Left kidney (tissue), 8 donors: ENCODE measurements at places on chromosomes 2 and 18. TPM values are rescaled to one million over a fixed set of nuclear protein-coding genes. Genes with fewer than 3 reads are reported as not detected.

DNA sequence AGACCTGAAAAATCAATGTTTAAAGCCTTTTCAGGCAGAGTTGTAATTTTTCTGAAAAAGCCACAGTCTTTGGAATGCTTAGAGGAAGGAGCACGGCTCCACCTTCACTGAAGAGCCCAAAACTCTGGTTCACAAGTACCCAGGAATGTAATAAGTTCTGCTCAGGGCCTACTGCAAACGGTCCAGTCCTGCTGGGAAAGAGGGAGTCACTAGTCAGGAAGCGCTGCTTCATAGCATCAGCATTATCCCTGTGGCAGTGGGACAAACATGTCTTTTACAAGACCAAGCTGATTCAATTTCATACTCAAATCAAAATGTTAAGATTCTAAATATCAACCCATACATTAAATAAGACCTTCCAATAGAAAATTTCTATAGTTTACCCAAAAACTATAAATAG, 152.9 kb upstream of the PGAP1 start:
- DNase-seq, result no peak

GRCh38 chr2:168047091-168047690, 200.2 kb downstream of the STK39 start:
- DNase-seq, result peak; percentile 32

HRH4 gene
- polyA plus RNA-seq, result 0.17 TPM

DIPK1C gene
- 0.10 TPM for polyA plus RNA-seq

DNA sequence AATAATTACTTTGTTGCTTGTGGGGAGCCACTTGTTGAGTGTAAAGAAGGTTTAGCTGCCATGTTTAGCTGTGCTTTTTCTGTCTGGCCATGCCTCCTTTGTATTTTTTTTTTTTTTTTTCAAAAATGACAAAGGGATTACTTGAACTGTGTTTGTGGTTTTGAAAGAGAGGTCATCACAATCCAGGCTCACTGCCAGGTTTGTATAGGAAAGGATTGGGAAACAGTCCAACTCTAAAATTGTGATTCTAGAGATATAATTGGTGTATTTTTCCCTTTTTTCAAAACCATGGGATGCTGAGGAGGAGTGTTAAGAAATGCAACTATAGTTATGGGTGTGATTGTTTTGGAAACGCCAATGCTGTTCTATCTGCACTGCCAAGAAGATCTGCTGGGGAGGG, 4.3 kb downstream of the ITPRIPL1 start:
- DNase-seq, result no peak

GRCh38 chr18:37299471-37300304, 265.9 kb downstream of the CELF4 start:
- peak; percentile 98 for DNase-seq

CD28 gene
- polyA plus RNA-seq, result 1.9 TPM

GRCh38 chr18:65435534-65435933, 315.3 kb upstream of the CDH7 start:
- DNase-seq, result no peak

DNA sequence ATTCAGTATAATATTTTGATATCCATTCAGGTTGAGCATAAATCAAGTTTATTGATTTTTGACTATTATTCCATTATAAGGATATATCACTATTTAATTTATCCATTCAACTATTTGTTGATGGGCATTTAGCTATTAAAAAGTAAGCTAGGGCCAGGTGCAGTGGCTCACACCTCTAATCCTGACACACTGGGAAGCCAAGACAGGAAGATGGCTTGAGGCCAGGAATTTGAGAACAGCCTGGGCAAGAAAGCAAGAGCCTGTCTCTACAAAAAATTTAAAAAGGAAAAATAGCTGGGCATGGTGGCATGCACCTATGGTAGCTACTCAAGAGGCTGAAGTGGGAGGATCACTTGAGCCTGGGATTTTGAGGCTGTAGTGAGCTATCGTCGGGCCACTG, 183.5 kb downstream of the HNMT start:
- no peak for DNase-seq

DNA sequence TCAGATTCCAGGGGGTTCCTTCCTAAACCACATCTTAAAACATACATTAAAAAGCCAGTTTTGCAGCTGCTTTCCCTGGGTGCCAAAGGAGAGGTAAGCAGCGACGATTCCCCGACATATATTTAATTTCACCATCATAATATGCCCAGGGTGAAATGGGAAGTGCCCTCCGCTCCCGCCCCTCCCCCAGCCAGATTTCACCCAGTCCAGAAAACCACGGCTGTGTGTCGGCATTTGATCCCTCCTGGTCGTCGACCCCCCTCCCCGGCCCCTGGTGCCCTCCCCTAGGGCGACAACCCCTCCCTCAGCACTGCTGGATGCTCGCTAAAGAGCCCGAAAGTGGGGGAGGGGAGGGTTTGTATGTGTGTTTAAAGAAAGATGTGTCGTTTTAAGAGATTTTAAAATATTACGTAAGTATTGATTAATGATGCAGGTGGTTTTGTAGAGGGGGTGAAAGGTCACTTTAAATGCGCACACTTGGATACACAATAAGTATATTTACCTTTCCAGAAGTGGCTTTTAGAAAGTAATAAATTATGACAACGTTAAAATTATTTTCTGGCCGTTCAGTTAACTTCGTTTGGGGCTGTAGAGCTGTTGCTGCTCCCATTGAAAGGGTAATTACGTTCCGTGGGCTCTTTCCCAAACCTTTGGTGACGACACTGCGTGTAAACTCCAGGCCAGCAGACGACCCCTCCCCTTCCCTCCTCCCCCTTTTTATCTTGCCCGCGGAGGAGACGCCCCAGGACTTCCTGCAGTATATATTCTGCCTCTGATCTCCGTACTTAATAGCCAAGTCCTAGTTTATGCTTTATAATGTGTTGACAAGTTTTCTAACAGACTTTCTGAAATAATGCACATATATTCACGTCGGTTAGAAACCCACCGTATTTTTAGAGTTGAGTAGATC, 3.4 kb upstream of the BCL11A start:
- no peak for DNase-seq

DNA sequence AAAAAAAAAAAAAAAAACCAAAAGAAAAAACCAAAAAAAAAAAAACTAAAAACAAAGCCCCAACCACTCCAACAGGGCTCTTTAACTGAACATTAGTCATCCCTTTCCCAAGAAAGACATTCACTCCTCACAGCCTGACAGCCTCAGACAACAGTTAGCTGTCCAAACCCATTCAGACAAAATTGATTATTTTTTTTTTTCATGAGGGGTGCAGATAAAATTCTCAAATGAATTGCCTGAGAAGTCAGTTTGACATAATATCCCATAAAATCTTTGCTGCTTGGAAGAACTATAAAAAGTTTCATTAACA, 206.1 kb upstream of the REV1 start:
- DNase-seq, result no peak

- no peak for DNase-seq
Observed at GRCh38 chr2:168184681-168185513, 62.5 kb downstream of the STK39 start.

DNA sequence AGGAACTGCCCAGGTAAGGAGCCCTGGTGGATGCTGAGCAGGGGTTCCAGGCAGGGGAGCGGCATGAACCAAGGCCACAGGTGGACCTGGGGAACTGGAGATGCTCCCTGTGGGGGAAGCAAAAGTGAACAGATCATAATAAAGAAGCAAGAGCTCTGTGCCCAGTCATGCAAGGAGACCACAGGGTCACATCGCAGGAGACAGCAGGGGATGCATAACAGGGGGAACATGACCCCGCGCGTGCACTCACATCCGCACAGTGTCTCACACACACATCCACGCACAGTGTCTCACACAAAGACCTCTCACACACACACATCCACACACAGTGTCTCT, 473.3 kb upstream of the HS6ST1 start:
- DNase-seq, result no peak

GRCh38 chr2:38174646-38175423, 98.9 kb upstream of the CYP1B1 start:
- peak; percentile 55 for DNase-seq

DNA sequence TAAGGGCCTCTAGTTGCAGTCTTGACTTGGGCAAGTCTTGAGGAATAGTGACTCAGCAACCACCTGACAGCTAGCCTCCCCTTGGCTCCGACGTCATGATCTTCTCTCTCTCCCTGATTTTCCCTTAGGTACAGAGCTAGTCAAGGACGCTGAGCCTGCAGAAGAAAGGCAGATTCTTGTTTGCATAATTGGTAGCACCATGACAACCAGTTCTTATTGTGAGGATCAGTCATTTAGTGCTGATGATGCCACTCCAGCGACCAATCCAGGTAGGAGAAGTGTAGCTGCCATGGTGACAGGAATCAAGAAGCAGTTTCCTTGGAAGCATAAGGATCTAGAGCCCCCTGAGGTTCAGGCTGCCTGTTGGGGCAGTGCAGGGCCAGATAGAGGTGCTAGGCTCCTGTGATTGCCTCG, 2.8 kb upstream of the RESP18 start:
- no peak for DNase-seq

DNA sequence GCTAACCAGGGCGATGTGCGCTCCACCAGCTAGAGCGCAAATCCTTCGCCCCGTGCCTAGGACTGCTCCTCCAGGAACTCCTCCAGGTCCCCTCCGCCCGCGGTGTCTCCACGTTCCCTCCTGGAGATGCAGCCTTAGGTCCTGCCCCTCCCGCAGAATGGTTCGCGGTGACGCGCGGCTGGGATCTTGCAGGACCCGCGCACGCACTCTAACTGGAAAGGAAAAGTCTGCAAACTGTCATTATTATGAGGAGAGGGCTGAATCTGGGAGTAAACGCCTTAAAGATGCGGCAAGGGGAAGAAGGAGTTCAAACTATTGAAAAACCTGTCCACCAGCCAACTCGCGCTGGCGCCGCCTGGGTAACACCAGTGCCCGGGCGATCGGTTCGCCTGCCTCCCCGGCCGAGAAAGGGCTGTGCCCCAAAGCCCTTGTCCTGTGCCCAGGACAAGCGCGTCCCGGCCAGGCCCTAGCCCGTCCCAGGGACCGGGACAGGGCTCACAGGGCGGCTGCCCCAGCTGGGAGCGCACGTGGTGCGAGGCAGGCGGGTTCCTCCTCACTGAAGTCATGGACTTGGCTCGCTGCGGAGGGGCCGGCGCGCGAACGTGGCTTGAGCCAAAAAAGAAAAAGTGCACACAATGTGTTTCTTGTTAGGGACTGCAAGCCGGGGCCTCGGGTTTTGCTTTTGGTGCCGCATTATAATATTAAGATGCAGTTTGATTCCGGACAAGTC, 5.5 kb upstream of the ID2 start:
- peak; percentile 82 for DNase-seq

DNA sequence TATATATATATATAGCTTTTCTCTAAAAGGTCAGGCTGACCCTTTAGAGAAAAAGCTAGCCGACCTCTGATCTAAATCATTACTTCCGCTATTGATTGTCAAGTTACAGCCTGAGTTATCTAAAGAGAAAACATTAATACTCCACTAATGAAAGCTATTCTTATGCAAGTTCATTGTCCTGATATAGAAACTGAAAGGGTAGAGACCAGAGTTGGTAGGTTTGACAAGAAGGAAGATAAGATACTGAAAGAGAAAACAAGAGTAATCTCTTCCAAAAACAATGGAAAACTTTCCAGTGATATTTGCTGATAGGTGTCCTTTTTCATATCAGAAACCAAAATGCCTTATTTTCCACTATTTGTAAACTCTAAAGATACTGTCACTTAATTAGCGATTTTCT, 62.8 kb upstream of the SLC39A10 start:
- no peak for DNase-seq

DNA sequence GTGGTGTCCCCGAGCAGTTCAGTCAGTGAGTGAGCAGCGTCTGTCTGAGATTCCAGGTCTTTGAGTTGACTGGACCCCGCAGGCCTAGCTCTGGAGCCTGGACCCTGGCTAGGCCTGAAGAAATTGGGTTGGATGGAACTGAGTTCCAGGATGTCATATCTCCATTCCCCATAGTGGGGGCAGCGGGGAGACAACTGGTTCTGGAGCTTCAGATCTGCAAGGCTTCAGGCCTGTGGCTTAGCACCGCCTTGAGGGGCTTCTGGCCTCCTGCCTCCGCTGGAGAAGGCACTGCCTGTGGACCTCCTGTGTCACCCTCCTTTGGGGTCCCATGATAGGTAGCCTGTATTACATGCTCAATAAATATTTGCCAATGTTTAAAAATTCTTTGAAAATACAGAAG, 288.4 kb upstream of the ID2 start:
- no peak for DNase-seq

GRCh38 chr2:67213270-67213670, 183.9 kb upstream of the ETAA1 start:
- DNase-seq, result no peak

DNA sequence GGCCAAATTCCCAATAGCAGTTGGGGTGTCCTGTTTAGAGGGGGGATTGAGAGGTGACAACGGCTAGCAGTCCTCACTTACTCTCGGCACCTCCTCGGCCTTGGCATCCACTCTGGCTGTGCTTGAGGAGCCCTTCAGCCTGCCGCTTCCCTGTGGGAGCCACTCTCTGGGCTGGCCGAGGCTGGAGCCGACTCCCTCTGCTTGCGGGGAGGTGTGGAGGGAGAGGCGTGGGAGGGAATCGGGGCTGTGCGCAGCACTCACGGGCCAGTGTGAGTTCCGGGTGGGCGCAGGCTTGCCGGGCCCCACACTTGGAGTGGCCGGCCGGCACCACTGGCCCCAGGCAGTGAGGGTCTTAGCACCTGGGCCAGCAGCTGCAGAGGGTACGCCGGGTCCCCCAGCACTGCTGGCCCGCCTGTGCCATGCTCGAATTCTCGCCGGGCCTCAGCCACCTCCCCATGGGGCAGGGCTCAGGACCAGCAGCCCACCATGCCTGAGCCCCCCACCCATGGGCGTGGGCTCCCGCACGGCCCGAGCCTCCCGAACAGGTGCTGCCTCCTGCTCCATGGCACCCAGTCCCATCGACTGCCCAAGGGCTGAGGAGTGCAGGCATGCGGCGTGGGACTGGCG, 705.9 kb upstream of the ZNF804A start:
- DNase-seq, result no peak

- DNase-seq, result no peak
Observed at GRCh38 chr2:188949046-188949818, 24.9 kb upstream of the COL3A1 start.

- no peak for DNase-seq
Observed at GRCh38 chr2:216343221-216343980, 28.9 kb downstream of the MARCHF4 start.

DNA sequence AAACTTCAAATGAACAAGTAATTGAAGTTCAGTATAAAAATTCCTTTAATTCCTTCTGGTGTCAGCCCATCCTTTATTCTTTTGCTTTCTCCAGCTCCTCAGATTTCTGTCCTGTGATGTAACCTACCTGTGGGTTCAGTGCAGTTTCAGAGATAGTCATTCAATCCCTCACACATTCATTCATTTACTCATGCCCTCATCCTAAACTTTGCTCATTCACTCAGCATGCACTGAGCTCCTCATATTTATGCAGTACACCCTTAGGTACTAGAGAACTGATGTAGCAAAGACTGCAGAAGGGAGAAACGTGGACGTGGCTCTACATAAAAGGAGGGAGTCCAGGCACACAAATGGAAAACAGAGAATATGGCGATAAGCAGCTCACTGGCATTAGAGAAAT, 45.3 kb upstream of the STAT1 start:
- no peak for DNase-seq

- no peak for DNase-seq
Observed at GRCh38 chr18:38933910-38934510, 1368.4 kb upstream of the CELF4 start.

DNA sequence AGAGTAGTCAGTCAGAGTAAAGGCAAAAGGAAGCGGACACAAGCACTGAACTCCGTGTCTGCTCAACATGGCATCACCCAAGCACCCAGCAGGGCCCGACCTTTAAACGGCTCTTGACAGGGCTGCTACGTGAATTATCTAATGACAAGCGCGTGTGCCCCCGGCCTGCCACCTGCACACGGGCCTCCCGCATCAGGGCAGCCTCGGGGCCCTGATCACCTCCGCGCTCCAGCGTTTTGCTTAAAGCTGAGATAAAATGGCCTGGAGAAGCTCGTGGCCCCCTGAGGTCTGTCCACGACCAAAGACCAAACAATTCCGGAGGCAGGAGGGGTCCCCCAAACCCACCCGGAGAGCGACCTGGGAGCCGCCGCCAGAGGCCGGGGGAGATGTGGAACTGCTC, 376 bp downstream of the NDUFA10 start:
- DNase-seq, result no peak
